ENCODE measurements at places on chromosomes 6 and 20.

DNA sequence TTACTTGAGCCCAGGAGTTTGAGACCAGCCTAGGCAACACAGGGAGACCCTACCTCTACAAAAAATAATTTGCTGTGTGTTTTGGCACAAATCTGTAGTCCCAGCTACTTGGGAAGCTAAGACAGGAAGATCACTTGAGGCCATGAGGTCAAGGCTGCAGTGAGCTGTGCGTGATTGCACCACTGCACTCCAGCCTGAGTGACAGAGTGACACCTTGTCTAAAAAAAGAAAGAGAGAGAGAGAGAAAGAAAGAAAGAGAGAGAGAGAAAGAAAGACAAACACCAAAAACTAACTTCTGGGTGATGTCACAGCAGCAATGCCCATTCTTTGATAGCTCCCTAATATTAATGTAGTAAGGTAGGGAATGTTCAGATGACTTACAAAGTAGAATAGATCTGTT, 20.4 kb downstream of the USP49 start:
- DNase-seq = no peak

DNA sequence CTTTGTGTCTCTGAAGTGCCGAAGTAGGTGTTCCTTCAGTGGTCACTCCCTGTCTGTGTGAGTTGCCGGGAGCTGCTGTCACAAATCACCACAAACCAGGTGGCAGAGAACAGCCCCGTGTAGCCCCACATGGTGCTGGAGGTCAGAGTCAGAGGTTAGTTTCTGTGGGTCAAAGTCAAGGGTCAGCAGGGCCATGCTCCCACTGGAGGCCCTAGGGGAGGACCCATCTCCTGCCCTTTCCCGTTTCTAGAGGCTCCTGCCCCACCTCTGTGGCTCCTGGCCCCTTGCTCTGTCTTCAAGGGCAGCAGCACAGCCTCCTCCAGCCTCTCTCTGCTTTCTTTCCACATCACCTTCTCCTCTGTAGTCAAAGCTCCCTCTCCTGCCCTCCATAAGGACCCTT, 264.3 kb downstream of the TAF4 start:
- DNase-seq = no peak

GRCh38 chr6:168370310-168370991, 50.9 kb upstream of the DACT2 start:
- peak; percentile 39 for DNase-seq

DNA sequence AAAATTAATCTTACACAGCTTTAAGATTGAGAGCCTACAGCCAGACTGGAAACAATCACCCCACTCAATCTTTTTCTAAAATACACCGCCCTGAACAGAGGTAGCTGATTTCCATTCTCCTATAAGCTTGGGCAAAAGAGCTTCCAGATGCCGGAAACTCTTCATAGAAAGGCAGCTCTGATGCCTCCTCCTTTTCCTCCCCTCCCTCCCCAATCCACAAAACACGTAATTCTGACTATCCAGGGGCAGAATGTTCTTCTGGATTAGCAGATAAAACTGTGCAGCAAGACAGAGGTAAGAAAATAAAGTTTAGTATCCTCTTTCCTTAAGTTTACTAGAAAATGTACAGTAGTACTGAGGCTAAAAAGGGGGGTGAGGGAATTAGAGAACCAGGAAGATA, 15.8 kb downstream of the ADNP start:
- DNase-seq = no peak

DNA sequence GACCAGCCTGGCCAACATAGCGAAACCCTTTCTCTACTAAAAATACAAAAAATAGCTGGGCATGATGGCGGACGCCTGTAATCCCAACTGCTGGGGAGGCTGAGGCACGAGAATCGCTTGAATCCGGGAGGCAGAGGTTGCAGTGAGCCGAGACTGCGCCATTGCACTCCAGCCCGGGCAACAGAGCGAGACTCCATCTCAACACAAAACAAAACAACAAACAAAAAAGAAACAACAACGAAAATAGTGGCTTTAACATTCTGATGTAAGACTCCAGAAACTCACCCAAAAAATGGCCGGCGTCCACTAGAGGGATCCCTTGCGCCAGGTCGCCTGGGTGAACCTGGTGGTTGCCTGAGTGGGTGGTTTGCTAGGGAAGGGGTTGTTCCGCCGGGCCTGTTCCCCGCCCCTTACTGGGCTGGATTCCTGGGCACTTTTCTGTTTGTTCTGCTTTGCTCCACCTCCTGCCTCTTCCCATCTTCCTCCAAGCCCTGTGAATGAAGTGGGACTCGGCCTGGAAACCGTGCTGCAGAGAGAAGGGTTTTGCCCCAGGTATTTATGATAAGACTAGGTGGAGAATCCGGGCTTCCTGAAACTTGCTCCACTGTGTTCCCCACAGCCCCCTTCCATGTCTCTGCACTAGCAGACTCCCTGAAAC, 1.5 kb downstream of the PABPC1L start:
- peak; percentile 36 for DNase-seq

DNA sequence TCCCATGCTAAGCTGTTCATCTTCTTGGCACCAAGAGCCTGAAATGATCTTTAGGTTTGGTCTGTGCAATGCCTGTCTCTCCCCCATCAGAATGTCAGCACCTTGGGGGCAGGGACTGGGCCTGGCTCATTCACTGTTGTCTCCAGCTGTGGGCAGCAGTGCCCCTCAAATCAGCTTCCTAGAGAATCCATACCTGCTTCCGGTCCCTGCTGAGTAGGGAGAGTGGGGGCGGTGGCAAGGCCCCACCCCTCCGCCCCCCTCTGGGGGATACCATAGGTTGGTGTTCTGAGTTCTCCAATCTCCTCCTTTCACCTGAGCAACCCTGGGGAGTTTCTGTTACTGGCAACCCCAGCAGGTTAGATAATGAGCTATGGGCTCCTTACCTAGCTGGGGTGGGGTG, 19.2 kb upstream of the SPDEF start:
- DNase-seq = no peak

DNA sequence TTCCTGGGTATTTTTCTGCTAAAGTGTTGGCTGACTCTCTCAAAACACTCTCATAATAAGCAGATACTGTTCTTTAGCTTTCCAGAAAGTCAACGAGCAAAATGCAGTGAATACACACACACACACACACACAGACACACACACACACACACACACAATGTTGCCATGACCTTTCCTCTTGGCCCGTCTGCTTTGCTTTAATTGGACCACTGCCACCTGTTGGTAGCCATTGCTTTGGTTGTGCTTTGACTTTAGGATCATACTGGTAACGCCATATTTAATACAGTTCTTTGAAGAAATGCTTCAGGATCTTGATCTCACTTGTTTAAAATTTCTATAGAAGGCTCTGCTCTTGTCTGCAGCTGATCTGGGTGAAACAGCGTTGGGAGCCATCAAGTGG, 4.4 kb downstream of the FIG4 start:
- no peak for DNase-seq

- DNase-seq = peak; percentile 44
These were observed 142.9 kb downstream of the HIVEP2 start for GRCh38 chr6:142802124-142802523.

Measured in activated T-cell treated with anti-CD3 and anti-CD28 coated beads for 24 hours (primary cell).